Cardiac septum (tissue), 1 donor: ENCODE measurements at places on chromosomes 6 and 20. TPM values are rescaled to one million over a fixed set of nuclear protein-coding genes. Genes with fewer than 3 reads are reported as not detected.

- DNase-seq, result no peak
Measured at GRCh38 chr6:105302617-105303128, 100.2 kb downstream of the PREP start.

ADAM33 gene
- total RNA-seq, result 3.0 TPM

DNA sequence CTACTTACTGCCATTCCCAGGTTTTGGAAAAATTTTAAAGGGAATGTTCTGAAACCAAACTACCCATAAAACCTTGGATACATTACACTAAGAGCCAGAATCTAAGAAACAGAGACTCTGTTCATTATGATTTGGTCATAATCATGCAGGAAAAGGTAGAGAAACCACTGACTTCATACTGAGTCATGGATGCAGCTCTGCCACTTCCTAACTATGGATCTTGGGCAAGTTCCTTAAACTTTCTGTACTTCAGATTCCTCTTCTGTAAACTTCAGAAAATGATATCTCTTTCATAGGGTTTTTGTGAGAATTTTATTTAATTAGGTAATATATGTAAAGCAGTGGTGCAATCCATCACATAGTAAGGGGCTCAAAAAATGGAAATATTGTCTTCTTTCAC lies 20.0 kb downstream of the PLA2G7 start:
- no peak for DNase-seq

DNA sequence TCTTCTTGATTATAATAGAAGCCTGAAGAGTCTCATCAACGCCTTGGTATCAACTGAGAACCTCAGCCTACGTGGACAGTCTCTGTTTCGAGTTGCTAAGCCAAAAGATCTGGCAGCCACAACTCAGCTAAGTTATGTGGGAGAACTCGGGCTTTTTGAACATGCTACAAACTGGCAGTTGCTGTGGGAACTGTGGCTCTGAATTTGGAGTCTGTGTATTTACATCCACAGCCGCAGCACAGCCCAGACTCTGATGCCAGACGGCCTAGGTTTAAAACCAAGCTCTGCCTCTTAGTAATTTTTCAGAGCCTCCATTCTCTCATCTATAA lies 35.8 kb downstream of the RIPOR2 start:
- DNase-seq, result no peak

ZBTB12 gene
- 5.2 TPM for total RNA-seq

GRCh38 chr6:34145161-34146020 lies 496 bp downstream of the GRM4 start:
- no peak for DNase-seq

WFDC12 gene
- not detected for total RNA-seq

- DNase-seq, result no peak
Measured at GRCh38 chr6:10583509-10583901, 62.4 kb downstream of the GCNT2 start.

HDGFL1 gene
- not detected for total RNA-seq

TBC1D32 gene
- total RNA-seq, result 4.0 TPM

GRCh38 chr6:63750400-63750799 lies 114.8 kb downstream of the PHF3 start:
- no peak for DNase-seq

GRCh38 chr20:44549123-44549522 lies 27.3 kb upstream of the SERINC3 start:
- DNase-seq, result no peak

TRIM31 gene
- total RNA-seq, result not detected

DNA sequence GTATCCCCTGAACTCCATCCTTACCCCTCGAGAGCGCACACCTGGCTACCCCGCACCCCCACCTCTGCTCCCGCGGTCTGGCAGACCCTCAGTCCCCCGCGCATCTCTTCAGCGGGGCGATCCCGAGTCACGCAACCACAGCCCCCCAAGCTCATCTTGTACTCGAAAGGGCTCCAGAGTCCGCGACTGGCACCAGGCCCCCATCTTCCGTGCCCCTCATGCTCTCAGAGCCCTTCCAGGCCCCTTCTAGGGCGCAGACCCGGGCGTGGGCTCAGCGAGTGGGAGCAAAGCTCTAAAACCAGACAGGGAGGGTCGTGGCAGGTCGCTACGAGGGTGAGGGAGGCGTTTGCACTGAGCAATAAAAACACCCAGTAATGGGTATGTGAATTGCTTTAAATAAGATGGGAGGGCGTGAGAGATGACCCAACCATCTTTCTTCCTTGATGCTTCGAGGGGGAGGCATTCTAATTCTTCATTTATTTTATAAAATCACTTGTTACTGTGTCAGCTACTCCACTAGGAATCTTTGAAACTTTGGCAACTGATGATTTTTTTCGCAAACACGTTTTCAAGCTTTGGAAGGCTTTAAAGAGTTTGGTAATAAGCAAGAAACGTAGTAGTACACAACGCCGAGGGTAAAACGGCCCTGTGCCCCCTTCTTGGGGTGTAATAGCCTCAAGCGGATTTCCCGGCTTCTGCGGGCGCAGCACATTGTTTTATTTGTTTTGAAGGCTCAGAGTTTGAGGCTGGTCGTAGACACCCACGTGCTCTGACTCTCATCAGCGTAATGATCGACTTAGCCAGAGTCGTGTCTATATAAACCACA lies 42.6 kb upstream of the SUPT3H start:
- no peak for DNase-seq
